GM03348 (cell line): ENCODE measurements at places on chromosomes 7 and 10.
A peak's percentile ranks its signal among the peaks of the same experiment; 100 is the strongest.

- DNase-seq = no peak
Measured at GRCh38 chr7:1809601-1810258, 139.7 kb downstream of the ELFN1 start.

- no peak for DNase-seq
Measured at GRCh38 chr7:54330216-54330800, 211.9 kb upstream of the VSTM2A start.

- peak; percentile 82 for DNase-seq
Measured at GRCh38 chr10:118373786-118374185, 31.7 kb upstream of the FAM204A start.

DNA sequence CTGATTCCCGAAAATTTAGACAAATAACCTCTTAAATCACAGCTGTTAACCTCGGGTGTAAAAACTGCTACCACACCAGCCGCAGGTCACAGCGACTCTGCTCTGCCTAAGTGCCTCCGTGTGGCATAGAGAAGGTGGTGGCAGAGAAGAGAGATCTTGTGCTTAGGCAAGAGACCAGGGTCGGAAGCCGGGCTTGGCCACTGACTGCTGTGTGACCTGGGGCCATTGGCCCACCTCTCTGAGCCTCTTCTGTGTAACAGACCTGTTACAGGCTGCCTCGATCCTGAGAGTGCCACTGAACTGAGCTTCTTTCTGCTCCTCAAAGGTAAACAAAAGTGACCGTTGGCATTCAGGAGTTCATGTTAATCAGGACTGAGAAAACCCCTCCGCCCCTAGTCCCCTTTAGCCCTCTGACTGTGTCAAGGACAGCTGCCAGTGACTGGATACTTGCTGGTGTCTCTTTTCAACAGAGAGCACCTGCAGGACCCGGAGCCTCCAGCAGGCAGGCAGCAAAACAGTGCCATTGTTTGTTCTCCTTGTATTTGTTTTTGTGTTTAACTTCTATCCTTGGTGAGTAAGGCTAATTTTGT, 36.5 kb downstream of the ZMIZ1 start:
- no peak for DNase-seq

- no peak for DNase-seq
Measured at GRCh38 chr10:37643187-37643586, 214.2 kb downstream of the ZNF248 start.

DNA sequence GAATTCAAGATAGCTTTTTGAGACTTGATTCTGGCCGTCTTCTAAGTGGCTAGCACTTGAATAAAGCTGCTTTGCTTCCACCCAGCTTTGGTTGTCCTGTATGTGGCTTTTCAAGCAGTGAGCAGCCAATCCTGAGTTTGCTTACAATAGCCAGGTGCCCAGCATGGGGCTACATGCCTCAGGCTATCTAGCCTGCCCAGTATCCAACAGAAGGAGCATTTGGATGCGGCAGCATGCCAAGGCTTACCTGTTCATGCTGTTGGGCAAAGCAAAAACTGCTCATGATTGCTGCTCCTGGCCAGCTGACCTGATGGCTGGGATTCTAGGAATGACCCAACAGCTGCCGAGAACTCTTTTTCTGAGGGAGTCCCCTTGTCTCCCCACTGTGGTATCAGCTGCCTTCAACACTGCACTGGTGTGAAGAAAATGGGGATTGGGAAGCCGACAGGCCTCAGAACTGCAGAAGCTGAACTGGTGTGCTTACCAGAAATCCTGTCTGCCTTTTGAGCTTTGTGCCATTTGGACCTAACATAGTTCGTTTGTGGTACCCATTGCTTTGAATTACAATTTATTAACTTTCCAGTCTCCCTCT, 618.9 kb upstream of the IGFBP3 start:
- no peak for DNase-seq

DNA sequence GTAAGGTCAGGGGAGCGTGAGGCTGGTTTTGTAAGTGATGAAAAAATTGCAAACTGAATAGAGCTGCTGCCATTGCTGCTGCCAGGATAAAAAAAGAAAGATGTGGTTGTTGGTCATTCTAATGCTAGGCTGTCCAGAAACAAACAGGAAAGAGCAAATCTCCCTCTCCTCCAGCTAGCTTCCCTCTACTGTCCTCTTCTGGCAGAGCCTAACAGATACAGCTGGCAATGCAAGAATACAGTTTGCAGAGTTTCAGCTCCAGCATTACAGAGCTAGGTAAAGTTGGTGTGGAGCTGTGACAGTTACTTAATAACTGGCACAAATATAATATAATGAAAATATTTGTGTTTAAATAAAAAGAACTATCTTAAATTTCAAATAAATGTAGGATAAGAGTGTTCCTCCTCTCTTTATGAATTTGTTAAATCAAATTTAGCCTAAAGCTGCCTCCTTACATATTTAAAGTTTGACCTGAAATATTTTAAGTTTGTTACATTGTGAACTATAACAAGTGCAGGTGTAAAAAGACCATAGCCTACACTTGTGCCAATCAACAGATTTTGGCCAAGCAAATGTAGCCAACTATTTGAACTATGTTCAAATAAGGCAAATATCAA, 407.7 kb downstream of the SH2D4B start:
- no peak for DNase-seq

DNA sequence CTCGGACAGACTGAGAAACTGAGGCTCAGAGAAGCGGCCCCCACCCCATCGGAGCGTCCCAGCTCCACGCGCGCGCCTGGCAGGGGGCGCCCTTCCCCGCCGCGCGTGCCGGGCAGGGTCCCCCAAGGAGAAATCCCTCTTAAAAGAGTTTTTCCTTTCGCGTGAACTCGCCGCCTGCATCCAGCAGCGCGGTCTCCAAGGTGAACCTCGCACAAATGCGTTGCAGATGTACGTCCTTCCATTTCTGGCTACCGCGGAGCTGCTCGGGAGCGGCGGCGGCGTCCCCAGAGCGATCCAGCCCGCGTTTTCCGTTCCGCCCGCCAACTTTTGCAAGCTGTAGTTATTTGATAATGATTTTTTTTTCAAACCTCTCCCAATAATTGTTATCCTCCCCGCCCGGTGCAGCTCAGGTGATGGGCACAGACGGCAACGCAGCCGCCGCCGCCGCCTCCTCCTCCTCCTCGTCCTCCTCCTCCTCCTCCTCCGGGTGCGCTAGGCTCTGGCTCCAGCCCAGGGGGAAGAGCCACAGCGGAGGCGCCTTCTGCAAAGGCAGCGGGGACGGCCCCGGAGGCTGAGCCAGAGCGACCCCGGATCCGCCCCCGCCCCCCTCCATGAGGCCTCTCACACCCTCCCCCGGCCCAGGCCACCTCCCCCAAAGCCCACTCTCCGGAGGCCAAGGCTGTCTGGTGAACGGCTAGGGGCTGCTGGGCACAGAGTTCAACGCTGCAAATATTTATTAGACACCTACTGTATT, 74.0 kb upstream of the CUX1 start:
- DNase-seq = peak; percentile 84

DNA sequence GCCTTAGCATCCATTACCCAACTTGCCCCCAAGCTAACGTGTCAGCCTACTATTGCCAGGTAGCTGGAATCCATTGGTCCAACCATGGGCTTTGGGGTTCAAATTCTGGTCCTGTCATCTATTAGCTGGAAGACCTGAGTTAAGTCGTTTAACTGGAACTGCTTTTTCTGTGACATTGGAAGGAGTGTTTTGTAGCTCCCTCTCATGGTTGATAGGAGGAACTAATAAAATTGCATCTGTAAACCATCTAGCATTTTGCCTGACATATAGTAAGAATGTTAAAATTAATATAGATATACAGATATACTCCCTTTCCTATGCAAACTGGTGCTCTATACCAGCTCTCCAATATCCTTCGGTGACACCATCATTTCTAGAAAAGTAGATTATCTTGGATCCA, 23.8 kb upstream of the SLF2 start:
- DNase-seq = no peak

DNA sequence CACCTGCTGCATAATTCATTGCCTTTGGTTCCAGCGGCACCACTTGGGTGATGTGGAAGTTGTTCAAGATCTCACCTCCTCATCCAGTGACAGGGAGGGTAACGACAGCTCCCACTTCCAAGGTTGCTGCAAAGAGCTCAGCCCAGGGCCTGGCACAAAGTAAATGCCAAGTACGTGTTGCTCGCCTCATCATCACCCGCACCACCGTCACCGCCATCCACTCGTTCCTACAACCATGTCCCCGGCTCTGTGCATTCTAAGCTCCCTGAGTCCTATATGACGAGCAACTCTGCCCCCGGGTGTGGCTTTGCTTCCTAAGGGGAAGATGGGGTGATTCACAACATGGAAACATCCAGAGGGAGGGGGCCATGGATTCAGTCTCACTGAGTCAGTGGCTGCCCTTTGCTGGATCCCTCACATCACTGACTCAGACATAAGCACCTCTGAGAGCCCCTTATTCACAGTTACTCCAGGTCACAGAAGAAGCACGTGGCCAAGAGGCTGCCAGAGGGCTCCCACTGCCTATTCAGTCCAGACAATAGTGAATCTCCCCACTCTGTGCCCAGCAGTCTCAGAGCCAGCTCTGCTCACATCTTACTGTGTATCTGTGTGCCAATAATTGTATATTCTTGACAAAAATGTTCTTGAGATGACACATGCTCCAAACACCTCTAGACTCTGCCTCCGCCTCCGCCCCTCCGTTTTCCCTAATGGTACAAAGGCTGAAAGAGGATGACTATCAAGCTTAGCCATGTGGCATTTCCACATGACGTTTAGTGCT, 159.1 kb downstream of the GFRA1 start:
- DNase-seq = peak; percentile 82

DNA sequence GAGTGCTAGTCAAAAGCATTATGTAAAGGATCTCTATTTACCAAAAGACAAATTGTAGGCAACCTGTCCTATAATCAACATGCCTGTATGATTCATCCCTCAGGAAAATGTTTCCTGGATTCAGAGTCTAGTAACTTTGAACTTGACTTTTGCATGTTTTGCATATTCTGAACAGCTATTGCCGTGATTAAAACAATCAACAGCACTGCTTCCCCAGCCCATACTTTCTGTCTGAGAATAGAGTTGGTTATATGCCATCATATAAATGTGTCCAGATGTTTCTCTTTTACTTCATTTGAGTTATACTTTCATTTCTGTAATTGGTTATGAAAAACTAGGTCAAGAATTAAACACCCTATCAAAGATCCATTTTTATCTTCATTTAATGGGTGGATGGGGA, 83.5 kb downstream of the ZMYND11 start:
- DNase-seq = peak; percentile 42

DNA sequence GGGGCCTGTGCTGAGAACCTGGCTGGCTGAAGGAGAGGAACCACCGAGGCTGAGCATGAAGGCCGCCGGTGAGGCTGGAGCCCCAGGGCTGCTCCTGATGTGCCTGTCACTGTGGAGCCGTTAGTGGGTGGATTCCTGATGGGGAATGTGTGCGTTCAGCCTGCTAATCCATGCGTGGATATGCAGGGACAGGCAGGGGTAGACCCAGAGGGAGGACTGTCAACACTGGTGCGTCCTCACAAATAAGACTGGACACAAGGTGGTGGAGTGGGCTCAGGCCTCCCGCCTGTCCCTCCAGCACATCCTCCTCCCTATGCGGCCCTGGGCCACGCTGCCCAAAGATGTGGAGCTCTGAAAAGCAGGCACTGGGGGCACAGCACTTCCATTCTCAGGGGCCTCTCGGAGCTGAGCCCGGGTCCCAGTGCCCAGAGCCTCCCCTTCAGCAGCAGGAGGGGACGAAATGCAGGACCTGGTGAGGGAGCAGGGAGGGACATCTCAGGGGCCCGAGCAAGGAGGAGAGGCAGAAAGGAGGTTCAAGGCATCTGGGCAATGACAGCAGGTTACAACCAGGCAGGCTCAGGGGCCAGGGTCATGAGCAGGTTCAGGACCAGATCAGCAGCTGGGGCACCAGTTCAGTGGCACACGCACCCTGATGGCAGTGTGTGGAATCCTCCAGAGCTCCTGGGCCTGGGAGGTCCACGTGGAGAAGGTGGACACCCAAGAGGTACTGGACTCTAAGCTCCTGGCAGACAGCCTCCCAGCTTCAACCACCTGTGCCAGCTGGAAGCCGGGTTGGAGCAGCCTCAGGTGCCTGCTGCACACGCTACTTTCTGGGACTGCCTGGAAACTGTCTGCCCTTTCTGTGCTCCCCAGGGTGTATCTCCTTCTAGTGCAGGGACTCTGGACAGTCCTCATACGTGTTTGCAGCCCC, 33.5 kb upstream of the ANTXRL start:
- DNase-seq = no peak

DNA sequence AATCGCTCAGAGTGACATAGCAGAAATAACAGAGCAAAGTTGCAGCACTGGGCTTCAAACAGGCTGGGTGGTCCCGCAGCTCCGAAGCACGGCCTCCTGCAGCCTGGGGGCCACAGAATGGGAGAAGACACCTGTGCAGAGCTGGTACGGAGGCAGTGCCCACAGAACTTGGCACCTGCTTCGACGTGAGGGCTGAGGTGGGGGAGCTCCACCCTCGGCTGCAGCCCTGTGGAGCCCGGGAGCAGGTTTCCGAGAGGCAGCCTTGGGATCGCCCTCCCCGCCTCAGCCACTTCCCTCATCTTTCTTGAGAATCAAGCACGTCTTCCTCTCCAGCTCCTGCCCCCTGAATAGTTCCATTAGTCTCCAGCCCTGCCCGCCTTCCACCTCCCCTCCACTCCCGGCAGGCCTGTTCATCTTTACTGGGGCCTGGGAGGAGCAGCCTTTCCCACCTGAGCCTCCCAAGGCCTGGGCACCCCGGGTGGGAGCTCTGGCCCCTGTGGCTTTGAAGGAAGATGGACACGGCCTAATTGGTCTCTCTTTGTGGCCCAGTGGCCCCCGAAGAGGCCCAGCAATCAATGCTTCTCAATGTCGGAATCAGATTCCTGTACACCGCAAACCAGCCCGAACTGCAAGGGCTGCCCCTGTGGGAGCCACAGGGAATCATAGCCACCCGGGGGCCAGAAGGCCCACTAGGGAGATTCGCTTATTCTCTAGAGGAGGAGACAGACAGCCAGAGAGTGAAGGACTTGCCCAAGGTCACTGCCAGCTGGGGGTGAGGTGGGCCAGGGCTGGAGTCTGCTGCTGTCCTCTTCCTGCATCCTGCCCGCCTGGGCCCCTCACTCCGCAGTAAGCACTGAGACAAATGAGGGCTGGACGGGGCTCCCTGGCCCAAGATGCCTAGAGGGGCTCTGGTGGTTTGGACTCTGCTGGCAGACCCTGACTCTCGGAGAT, 17.0 kb upstream of the PCBD1 start:
- no peak for DNase-seq

DNA sequence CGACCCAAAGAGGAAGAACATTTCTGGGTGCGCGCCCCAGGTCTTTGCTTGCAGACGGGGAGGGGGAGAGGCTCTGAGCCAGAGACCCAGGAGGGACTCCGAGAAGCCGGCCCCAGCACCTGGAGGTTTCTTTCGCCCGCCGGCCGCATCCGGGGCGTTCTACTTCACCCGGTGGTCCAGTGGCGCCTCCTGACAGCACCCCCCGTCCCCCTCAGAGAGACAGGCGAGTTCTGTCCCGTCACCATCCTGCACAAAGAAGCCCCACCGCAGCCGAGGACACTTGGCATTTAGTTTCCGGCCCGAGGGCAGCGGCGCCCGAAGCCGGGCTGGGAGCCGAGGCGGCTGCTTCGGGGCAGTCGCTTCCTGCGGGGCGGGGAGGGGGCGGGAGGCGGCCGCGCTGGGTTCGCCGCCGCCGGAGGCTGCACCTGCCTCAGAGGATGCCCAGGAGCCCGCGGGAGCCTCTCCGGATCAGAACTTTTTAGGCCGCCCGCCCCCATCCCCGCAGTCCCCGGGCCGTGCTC, at the start of gene TMEM178B:
TSS of gene TMEM178B (plus strand) at position 424 of the 521 bp plus-strand sequence.
- DNase-seq = peak; percentile 19
